ENCODE measurements at places on chromosomes 7 and 10.

- DNase-seq = peak; percentile 32
Measured at GRCh38 chr7:93043385-93043985, 74.3 kb downstream of the SAMD9 start.

GRCh38 chr7:106617860-106618259 lies 43.1 kb downstream of the CCDC71L start:
- DNase-seq = no peak

GRCh38 chr7:116698396-116698795 lies 26.4 kb downstream of the MET start:
- DNase-seq = no peak

GRCh38 chr7:151088856-151089699 lies 2.8 kb downstream of the AGAP3 start:
- no peak for DNase-seq

GRCh38 chr10:130360826-130361311 lies 224.7 kb downstream of the GLRX3 start:
- DNase-seq = no peak

Measured in HCT116 (cell line).